Activated CD4-positive, alpha-beta memory T cell treated with anti-CD3 and anti-CD28 coated beads for 36 hours (primary cell): ENCODE measurements at places on chromosomes 2 and 18. TPM values are rescaled to one million over a fixed set of nuclear protein-coding genes. Genes with fewer than 3 reads are reported as not detected.

DNA sequence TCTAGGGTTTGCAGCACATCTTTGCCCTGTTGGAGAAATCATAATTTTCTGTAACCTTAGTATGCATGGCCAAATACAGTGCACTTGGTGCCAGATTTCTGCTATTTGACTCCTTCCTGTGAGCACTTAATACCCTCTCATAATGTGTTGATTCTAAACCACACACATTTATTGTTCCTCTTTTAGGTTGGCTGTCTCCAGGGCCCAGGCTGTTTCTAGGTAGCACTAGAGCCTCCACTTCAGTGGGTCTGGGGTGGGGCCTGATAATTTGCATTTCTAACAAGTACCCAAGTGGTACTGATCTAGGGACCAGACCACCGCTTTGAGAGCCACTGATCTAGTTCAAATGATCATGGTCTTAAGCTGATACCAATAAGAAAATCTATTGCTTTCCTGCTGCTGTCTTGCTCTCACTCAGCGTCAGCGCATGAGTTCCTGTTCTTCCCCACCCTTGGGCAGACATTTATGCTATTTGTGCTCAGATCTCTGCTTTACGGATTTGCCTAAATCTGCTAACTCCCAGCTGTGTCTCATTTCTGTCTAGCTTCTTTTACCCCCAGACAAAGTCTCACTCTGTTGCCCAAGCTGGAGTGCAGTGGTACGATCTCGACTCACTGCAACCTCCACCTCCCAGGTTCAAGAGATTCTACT lies 7.4 kb downstream of the PTRHD1 start:
- peaks cover 3% of the 10 kb centered on the region for H3K36me3 ChIP-seq
- no peak overlapping the region for H3K4me3 ChIP-seq
- H3K27ac ChIP-seq: no peak overlapping the region

DNA sequence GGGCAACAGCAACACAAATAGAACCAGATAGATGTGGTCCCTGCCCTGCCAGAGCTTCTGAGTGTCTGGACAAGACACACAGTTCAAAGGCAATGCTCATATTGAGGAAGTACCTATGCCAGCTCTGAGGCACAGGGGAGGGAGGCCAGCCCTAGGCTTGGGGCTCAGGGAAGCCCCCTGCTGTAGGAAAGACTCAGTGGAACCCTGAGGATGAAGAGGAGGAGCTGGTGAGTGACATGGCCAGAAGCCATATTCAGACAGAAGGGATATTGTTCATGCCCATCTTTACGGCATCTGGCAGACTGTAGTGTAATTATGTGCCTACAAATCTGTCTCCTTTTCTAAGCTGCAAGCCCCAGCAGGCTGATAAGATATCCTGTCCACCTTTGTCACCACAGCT lies 8.8 kb downstream of the SIGLEC15 start:
- peaks cover 28% of the 10 kb centered on the region for H3K27me3 ChIP-seq
- no peak overlapping the region for H3K27ac ChIP-seq
- H3K4me3 ChIP-seq: no peak overlapping the region
- peaks cover 7% of the 10 kb centered on the region for H3K4me1 ChIP-seq

DNA sequence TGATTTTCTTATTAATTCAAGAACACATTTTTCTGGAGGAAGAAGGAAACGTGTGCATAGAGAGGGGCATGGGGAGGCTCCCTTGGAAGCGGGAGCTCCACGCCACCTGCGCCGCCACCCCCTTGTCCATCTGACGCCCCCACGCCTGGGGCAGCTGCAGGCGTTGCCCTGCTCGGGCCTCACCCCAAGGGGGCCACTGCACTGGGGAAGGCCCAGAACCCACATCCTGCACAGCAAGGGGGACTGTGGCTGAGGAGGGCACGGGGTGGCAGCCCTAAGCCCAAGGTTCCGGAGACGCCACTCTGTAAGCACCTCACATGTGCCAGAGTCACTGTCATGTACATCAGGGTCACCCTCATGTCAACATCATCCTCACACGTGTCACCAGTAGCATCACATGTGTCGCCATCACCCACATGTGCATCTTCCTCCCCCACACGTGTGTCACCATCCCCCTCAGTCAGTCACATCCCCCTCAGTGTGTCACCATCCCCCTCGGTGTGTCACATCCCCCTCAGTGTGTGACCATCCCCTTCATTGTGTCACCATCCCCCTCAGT lies 486.7 kb upstream of the SALL3 start:
- DNase-seq: no peak
- no peaks in the 10 kb centered on the region for H3K36me3 ChIP-seq
- no peaks in the 10 kb centered on the region for H3K27me3 ChIP-seq

DNA sequence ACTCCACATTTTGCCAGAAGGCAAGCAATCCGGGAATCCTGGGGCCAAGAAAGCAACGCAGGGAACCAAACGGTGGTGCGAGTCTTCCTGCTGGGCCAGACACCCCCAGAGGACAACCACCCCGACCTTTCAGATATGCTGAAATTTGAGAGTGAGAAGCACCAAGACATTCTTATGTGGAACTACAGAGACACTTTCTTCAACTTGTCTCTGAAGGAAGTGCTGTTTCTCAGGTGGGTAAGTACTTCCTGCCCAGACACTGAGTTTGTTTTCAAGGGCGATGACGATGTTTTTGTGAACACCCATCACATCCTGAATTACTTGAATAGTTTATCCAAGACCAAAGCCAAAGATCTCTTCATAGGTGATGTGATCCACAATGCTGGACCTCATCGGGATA lies 26.8 kb downstream of the B3GNT2 start:
- peaks cover 58% of the 10 kb centered on the region for H3K4me1 ChIP-seq
- H3K27me3 ChIP-seq: no peaks in the 10 kb centered on the region
- peak overlapping the region; percentile 46 for H3K27ac ChIP-seq
- no peak overlapping the region for H3K4me3 ChIP-seq
- peaks cover 47% of the 10 kb centered on the region for H3K36me3 ChIP-seq

DNA sequence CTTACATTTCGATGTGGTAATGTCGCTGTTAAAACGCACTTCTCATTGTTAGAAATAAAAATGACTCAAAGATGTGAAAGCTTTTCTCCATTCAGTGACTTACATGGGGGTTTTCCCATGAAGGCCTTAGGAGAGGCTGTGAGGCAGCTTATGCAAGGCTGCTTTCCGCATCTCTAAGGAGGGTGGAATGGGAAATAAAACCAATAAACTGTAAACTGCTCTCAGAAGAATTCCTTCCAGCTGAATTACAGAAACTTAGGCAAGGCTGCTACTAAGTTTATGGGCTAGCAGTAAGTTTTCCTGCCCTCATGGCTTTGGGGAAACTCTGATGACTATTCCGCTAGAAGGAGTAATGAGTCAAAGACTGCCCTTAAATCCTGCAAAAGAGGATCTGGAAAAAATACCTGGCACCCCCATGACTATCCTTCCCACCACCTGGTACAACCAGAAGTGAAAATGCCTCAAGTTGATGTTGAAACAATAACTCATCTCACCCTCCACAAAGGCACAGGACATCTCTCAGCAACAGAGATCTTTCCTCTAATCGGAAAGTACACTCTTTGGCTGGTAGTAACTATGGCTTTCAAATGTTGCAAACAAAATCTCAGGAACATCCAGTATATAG lies 97.7 kb upstream of the SMAD7 start:
- H3K27ac ChIP-seq: no peak overlapping the region
- peaks cover 7% of the 10 kb centered on the region for H3K36me3 ChIP-seq
- peaks cover 14% of the 10 kb centered on the region for H3K4me1 ChIP-seq
- no peak overlapping the region for H3K4me3 ChIP-seq
- H3K27me3 ChIP-seq: no peaks in the 10 kb centered on the region

- no peaks in the 10 kb centered on the region for H3K36me3 ChIP-seq
- no peak for DNase-seq
- no peak overlapping the region for H3K27ac ChIP-seq
- H3K4me3 ChIP-seq: no peak overlapping the region
Measured at GRCh38 chr18:39186008-39186407, 1620.4 kb upstream of the CELF4 start.

GRCh38 chr2:233441161-233442027 lies 87.1 kb downstream of the DGKD start:
- no peak overlapping the region for H3K4me3 ChIP-seq
- peaks cover 9% of the 10 kb centered on the region for H3K4me1 ChIP-seq
- no peak for DNase-seq
- no peaks in the 10 kb centered on the region for H3K27me3 ChIP-seq
- peak overlapping the region; percentile 74 for H3K27ac ChIP-seq
- peaks cover 15% of the 10 kb centered on the region for H3K36me3 ChIP-seq

- H3K27me3 ChIP-seq: no peaks in the 10 kb centered on the region
- H3K36me3 ChIP-seq: no peaks in the 10 kb centered on the region
- DNase-seq: no peak
- no peak overlapping the region for H3K4me3 ChIP-seq
Measured at GRCh38 chr2:30362468-30363081, 84.5 kb upstream of the LCLAT1 start.

- no peak for DNase-seq
- peaks cover 5% of the 10 kb centered on the region for H3K27me3 ChIP-seq
- H3K27ac ChIP-seq: no peak overlapping the region
Measured at GRCh38 chr2:216650626-216651257, 17.5 kb downstream of the IGFBP2 start.

- peaks cover 23% of the 10 kb centered on the region for H3K36me3 ChIP-seq
- H3K27me3 ChIP-seq: no peaks in the 10 kb centered on the region
- DNase-seq: no peak
- H3K27ac ChIP-seq: no peak overlapping the region
- no peak overlapping the region for H3K4me3 ChIP-seq
Measured at GRCh38 chr2:10668402-10669012, 21.3 kb downstream of the NOL10 start.

DNA sequence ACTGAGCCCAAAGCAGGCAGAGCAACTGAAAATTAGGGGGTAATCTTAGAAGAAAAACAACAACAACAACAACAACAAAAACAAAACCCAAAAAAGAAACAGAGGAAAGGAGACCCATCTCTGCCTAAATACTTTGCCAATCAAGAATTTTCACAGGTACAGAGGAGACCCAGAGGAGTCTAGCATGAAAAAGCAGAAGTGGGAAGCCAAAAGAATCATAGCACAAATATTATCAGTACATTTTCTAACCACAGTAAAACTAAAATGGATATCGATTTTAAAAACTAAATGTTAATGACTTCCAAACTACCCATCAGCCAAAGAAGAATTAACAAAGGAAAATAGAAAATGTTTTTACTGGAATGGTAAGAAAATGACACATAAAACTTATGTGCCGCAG lies 148.1 kb downstream of the BAZ2B start:
- no peak for DNase-seq
- no peaks in the 10 kb centered on the region for H3K4me1 ChIP-seq
- no peak overlapping the region for H3K27ac ChIP-seq

- peak; percentile 79 for DNase-seq
- peak overlapping the region; percentile 79 for H3K27ac ChIP-seq
- H3K36me3 ChIP-seq: no peaks in the 10 kb centered on the region
- no peaks in the 10 kb centered on the region for H3K27me3 ChIP-seq
- H3K4me3 ChIP-seq: no peak overlapping the region
Measured at GRCh38 chr18:58544616-58545337, 84.1 kb downstream of the ALPK2 start.

DNA sequence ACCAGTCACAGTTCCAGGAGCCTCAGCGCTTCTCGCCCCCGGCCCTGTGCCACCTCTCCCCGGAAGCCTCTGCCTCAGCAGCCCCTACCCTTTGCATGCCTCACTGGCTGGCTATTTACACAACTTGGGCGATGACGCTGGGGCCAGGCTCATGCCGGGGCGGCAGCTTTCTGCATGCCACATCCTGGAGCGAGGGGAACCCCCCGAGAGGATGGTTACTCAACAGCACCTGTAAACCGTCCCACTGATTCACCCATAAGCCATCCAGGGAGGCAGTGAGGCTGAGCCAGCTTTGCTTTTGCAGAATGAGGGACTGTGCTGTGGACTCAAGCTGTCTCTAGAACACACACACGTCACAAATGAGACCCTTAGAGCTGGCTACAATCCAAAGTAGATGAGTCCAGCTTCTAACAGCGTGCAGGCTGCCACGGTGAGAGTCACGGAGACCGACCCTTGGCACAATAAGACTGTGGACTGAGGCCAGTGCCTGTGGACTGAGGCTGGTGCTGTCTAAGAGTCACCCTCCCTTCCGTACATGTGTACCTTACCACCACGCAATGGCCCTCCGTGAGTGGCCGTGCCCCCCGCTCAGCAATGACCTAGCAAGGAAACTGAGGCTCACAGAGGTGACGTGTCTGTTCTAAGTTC lies 45.6 kb upstream of the ODC1 start:
- peak overlapping the region; percentile 83 for H3K27ac ChIP-seq
- H3K27me3 ChIP-seq: peaks cover 10% of the 10 kb centered on the region
- H3K36me3 ChIP-seq: no peaks in the 10 kb centered on the region
- H3K4me3 ChIP-seq: peak overlapping the region; percentile 21
- DNase-seq: peak; percentile 96
- H3K4me1 ChIP-seq: peaks cover 41% of the 10 kb centered on the region

GRCh38 chr18:59939127-59939526 lies 39.3 kb downstream of the PMAIP1 start:
- H3K4me1 ChIP-seq: no peaks in the 10 kb centered on the region
- no peaks in the 10 kb centered on the region for H3K27me3 ChIP-seq
- H3K4me3 ChIP-seq: no peak overlapping the region
- no peak overlapping the region for H3K27ac ChIP-seq

DNA sequence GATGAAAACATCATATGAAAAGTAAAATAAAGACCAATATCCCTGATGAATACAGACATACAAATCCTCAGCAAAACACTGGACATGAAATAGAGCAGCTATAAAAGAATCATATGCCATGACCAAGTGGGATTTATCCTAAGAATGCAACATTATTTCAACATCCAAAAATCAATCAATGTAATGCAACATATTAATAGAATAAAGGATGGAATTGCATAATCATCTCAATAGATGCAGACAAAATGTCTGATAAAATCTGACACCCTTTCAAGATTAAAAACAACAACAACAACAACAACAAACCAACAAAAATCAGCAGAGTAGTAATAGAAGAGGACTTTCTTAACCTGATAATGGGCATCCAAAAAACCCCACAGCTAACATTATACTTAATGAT lies 63.8 kb upstream of the IL1R1 start:
- no peak for DNase-seq
- H3K27ac ChIP-seq: no peak overlapping the region
- peaks cover 2% of the 10 kb centered on the region for H3K27me3 ChIP-seq

GRCh38 chr2:15178946-15179345 lies 382.2 kb downstream of the NBAS start:
- peaks cover 28% of the 10 kb centered on the region for H3K36me3 ChIP-seq
- H3K27me3 ChIP-seq: peaks cover 8% of the 10 kb centered on the region
- no peak overlapping the region for H3K27ac ChIP-seq
- H3K4me1 ChIP-seq: peaks cover 40% of the 10 kb centered on the region
- DNase-seq: peak; percentile 24

- peaks cover 34% of the 10 kb centered on the region for H3K4me1 ChIP-seq
- H3K27me3 ChIP-seq: no peaks in the 10 kb centered on the region
- no peak overlapping the region for H3K4me3 ChIP-seq
- H3K36me3 ChIP-seq: peaks cover 50% of the 10 kb centered on the region
- H3K27ac ChIP-seq: no peak overlapping the region
Measured at GRCh38 chr2:190916829-190917228, 36.2 kb downstream of the GLS start.

- H3K4me3 ChIP-seq: no peak overlapping the region
- no peaks in the 10 kb centered on the region for H3K4me1 ChIP-seq
- DNase-seq: no peak
- H3K27ac ChIP-seq: no peak overlapping the region
- H3K27me3 ChIP-seq: no peaks in the 10 kb centered on the region
Measured at GRCh38 chr18:8549254-8549757, 59.9 kb upstream of the RAB12 start.

The CYTIP gene
- 369 TPM for total RNA-seq

The RTP5 gene
- total RNA-seq: 0.12 TPM

The AQP4 gene
- not detected for total RNA-seq

The C2orf80 gene
- not detected for total RNA-seq
